ENCODE measurements at places on chromosomes 2 and 18.

DNA sequence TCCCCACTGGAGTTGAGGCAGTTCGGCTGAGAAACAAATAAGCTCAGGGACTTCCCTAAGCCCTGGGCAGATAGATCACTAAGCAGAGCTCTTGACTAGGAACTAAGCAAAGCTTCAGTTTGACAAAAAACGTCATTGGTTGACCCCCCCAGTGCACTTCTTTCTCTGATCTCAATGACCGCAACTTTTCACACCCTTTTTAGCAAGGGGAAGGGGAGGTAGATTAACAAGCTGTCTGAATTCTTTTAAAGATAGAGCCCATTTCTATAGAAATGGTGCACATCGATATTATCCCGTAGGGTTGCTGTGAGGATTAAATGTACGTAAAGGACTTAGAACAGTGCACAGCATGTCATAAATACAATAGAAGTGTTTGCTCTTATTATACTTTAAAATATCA, 42.5 kb downstream of the PIEZO2 start:
- DNase-seq: no peak

DNA sequence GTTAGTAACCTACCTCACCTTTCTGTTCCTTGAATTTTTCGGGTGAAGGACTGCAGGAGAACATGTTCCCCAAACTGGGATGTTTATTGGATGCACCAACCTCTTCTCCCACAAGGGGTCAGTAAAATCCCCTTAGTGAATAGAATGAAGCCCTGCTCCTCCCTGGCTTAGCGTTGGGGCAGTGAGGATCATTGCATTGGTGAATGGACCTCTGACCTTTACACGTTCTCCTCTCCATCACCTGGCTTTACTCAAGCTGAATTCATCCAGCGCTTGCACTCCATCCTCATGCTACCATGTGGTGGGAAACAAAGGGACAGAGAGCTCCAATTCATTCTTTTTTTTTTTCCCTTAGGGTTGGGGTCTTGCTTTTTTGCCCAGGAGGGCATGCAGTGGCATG, 157.2 kb downstream of the MIB1 start:
- peak; percentile 34 for DNase-seq

- DNase-seq: no peak
These were observed 39.4 kb downstream of the EDAR start for GRCh38 chr2:108949316-108950239.

DNA sequence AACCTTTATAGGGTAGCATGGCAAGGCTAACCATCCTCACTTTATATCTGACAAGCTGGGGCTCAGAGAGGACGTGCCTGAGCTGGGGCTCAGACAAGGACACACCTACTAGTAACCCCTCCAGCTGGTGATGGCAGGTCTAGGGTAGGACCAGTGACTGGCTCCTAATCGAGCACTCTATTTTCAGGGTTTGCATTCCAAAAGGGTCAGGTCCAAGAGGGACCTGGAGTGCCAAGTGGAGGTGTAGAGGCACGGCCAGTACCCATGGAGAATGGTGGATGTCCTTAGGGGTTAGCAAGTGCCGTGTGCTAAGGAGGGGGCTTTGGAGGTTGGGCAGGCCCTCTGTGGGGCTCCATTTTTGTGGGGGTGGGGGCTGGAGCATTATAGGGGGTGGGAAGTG, 1.2 kb upstream of the DES start:
- DNase-seq: no peak

DNA sequence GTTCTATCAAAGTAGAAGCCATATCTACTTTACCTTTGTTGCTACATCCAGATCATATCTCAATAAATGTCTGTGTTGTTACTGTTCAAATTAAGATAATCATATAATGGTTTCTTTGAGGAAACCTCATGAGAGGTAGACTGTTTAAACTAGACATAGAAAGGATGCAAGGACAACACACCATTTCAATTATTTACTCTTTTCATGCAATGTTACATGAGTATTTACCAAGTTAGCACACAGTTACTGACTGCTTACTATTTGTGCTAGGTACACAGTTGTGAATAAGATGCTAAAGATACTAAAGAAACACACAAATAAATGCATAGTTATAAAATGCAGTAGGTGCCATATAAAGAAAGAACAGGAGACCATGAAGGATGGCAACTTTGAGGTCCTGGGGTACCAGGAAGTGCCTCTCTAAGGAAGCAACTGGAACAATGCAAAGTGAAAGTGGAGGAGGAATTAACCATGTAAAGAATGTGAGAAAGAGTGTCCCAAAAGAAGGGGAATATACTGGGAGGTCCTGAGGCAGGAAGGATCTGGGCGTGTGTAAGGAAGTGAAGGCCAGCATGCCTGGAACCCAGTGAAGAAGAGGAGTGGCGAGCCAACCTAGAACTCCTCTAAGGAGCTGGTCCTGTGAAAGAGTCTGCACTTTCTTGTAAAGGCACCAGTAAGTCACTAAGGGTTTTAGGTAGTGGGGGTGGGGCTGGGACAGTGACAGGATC, 39.4 kb downstream of the RBMS1 start:
- no peak for DNase-seq

- no peak for DNase-seq
These were observed 111.7 kb downstream of the BCL11A start for GRCh38 chr2:60441800-60442199.

DNA sequence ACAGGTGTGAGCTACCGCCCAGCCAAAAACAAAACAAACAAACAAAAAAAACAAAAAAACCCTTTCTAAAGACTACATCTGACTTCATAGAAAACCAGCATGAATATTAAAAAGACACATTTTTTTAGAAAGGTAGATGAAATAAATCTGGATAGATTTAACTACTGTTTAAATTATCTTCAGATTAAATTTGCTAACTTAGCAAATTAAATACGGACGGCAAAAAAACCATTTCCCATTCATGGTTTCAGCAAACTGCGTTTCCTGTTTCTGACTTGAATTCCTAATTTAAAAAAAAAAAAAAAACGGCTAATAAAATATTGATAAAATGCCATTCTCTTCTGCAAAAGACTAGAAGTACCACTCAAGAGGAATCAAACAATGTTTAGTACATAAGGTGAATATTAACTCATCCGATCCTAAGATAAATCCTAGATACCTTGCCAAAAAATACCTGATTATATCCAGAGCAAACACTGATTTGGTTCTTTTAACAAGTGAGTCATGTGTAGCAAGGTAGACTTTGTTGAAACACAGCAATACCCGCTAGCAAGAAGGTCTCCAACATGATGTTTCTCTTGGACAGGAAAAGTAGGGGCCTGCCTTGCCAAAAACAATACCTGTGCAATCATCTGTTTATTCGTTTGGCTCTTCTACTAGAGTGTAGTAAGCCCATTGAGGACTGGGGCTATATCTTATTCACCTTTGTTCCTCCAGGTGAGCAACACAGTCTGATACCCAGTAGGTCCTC, 96.2 kb downstream of the BARD1 start:
- no peak for DNase-seq

GRCh38 chr18:48889115-48889941, 61.4 kb downstream of the SMAD7 start:
- no peak for DNase-seq

DNA sequence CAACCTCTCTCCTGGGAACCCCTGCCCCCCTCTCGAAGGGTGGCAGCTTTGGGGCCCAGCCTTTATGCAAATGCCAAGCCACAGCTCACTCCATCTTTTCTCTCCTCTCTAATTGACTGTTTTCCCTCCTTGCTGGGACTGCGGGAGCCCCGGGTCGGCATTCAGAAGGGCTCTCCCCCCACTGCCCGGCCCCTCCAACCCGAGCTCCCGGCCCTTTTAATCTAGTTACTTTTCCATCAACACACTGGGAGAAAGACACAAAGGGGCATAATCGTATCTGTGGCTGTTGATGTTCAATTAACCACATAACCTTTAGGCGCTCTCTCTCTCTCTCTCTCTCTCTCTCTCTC, 95.4 kb downstream of the INHBB start:
- DNase-seq: no peak

DNA sequence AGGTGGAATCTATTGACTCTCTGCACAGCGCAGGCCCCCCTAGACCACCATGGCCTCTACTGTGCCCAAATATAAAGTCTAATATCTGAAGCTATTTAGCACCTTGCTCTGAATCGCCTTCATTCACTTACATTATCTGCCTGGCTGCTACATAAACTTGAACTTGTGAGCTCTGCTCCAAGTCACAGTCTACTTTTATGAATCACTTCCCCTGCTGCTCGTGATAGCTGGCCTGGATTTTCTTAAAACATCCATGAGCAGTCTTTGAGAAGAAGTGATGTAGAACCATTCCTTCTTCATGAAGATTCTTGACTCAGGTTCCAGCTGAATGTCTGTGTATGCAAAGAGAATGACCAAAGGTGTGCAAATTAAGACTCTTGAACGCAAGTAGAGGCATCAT, 359.5 kb downstream of the RND3 start:
- no peak for DNase-seq

GRCh38 chr18:67485655-67486054, 30.9 kb downstream of the DSEL start:
- DNase-seq: no peak

DNA sequence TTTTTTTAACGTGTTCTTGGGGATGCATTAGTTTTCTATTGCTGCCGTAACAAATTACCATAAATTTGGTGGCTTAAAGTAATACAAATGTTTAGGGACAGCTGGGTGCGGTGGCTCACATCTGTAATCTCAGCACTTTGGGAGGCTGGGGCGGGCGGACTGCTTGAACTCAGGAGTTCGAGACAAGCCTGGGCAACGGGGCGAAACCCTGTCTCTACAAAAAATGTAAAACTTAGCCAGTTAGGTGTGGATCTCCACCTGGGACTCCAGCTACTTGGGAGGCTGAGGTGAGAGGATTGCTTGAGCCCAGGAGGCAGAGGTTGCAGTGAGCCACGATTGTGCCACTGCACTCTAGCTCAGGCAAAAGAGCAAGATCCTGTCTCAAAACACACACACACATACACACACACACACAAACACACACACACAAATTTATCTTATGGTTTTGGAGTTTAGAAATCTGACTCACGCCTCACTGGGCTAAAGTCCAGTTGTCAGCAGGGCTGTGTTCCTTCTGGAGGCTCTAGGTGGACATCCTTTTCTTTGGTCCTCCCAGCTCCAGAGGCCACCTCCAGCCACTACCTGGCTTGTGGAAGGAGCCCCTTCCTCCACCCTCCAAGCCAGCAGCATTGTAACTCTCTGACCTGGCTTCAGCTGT, 76.1 kb downstream of the SEPTIN10 start:
- no peak for DNase-seq

All from germinal center (tissue), 1 donor.